Peyer's patch (tissue), 4 donors: ENCODE measurements at places on chromosomes 2 and 18. TPM values are rescaled to one million over a fixed set of nuclear protein-coding genes. Genes with fewer than 3 reads are reported as not detected.

The ACMSD gene
- total RNA-seq: not detected

DNA sequence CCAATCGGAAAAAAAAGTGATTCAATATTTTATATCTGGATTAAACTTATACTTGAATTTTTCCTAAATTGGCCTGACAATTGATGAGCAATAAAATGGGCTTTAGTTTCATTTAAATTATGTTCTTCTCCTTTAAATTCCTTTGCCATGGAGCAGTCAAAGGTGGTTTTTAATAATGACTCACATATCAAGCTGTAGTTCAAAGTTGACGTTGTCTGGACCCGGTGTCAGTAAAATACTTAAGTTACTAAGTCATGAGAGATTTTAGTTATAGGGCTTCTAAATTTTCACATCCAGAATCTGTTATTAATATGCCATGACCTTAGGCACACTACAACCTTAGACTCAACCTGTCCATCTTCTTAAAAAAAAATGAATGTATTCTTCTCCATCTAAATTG is 62.5 kb downstream of the CDH2 start:
- no peak for DNase-seq

DNA sequence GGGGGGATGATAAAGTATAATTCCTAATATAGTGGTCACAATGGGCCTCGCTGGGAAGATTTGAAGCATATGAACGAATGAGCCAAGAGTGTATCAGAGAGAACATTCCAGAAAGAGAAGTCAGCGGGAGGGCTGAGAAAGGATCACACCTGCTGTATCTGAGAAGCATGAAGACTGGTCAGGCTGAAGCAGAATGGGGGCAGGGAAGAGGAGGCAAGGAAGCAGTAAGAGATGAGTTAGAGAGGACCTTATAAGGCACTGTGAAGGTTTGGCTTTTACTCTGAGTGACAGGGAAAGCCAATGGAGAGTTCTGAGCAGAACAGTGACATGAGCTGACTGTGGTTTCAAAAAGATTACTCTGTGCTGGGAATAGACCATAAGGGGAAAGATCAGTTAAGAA is 73.5 kb downstream of the CHN1 start:
- no peak for DNase-seq

- no peak for DNase-seq
Observed at GRCh38 chr2:39704540-39704939, 38.8 kb downstream of the TMEM178A start.

GRCh38 chr2:16197504-16198147 is 257.3 kb downstream of the MYCN start:
- no peak for DNase-seq

The MARCHF4 gene
- total RNA-seq: not detected

- no peak for DNase-seq
Observed at GRCh38 chr18:76958692-76959341, 136.5 kb downstream of the ZNF236 start.

The EDAR gene
- not detected for total RNA-seq

GRCh38 chr18:41134426-41134825 is 820.6 kb upstream of the PIK3C3 start:
- no peak for DNase-seq

- DNase-seq: no peak
Observed at GRCh38 chr2:99957332-99958133, 184.9 kb downstream of the AFF3 start.

DNA sequence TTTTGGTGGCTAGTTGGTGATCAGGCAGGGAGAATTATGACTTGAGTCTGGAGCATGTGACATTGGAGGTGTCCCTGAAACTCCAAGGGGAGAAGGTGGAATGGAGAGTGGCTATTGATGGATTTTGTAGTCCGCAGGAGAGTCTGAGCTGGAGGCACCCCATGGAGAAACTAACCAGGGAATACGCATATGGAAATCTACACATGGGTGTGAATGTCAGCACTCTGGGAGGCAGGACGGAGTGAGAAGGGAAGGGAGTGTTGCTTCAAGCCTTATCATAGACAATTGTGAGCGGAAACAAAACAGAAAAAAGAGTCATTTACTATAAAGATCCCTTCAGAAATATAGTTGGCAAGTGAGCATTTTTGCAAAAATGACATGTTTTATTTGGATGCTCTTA is 667 bp upstream of the SCYGR4 start:
- no peak for DNase-seq

DNA sequence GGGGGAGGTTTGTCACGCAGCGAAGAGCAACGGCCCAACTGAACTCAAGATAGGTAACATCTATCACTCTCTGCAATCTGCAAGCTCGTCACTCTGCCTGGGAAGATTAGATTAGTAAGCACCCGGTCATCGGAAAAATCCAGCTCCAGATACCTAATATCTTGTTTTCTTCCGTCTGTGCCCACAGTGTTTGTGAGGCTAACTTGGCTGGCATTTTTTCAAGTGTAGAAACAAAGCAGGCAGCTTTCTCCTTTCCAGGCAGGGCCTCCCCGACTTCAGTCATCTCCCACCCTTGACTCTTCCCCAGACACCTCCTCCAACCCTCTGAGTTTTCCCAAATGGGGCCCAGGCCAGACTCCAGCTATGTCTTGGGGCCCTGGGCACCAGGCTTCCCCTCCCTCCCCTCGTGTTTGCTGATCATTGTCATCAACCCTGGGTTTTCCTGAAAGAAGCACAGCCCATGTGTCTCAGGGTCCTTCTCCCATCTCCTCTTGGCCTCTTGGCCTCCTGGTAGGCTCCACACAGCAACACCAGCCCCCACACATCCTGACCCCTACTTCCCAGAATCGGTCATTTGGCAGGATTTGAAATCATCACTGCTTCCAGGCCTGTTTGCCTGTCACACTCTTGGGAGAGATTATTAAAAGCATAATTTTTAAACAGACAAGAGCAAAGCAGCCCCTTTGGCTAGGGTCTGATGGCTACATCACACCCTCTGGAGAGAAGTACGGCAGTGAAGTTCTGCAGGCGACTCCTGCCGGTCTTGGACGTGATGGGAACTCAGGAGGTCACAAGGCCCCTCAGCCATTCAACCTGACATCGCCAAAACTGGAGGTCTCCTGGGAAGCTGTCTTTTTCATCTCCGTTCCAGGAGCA is 144.9 kb upstream of the ID2 start:
- DNase-seq: no peak

The CXCR1 gene
- total RNA-seq: not detected

DNA sequence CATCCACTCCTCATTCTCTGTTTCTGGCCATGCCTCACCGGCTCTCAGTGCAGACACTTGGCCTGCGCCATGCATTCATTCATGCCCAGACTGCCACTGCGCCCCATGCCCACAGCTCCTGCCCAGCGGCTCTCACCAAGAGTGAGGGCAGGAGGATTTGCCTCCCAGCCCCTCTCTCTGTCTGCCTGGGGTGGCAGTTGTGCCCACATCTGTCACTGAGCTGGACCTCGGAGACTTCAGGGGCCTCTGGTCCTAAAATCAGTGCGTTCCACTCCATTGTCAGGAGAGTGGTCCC is 75.1 kb downstream of the CIB4 start:
- DNase-seq: peak; percentile 33

The DHRS9 gene
- 6.6 TPM for total RNA-seq

DNA sequence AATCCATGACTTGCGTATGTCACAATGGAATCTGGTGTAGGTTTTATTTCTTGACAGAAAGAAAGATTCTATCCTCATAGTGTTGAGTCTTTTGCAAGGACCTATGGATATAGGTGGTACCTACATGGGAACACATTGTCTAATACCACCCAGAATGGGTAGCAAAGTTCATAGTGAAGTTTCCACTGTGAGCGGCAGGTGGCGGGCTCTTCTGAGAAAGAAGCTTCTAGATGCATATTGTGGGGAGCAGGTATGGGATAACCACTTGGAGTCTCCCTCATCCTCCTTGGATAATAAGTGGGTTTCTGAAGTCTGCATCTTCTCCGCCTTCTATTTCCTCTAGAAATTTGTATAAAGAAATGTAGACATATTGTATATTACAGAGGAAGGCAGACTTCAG is 44.9 kb downstream of the LINC00305 start:
- no peak for DNase-seq

- DNase-seq: no peak
Observed at GRCh38 chr2:232483311-232483922, 4.2 kb downstream of the ECEL1 start.

The SMYD1 gene
- not detected for total RNA-seq

- no peak for DNase-seq
Observed at GRCh38 chr18:31156821-31157763, 5.6 kb downstream of the DSC1 start.

- no peak for DNase-seq
Observed at GRCh38 chr2:177020524-177021119, 192.0 kb upstream of the HNRNPA3 start.

DNA sequence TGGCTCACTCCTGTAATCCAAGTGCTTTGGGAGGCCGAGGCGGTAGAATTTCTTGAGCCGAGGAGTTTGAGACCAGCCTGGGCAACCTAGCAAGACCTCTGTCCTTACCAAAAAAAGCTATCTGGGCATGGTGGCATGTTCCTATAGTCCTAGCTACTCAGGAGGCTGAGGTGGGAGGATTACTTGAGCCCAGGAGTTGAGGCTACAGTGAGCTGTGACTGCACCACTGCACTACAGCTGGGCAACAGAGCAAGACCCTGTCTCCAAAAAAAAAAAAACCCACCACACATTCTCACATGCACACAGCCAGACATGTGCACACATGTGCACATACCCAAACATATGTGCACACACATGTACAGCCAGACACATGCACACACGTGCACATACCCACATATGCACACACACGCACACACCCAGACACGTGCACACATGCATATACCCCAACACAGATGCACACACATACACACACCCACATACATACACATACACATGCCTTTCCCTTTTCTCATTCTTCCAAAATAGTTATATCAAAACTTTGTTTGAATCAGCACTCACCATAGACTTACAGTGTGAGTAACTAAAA is 14.2 kb downstream of the GREB1 start:
- DNase-seq: no peak

The TET3 gene
- total RNA-seq: 22.9 TPM

The CDCA7 gene
- 152 TPM for total RNA-seq

The AQP12A gene
- not detected for total RNA-seq
